ENCODE measurements at places on chromosomes 1 and 21.

- DNase-seq = no peak
Observed at GRCh38 chr1:165631342-165632151, 513 bp downstream of the MGST3 start.

DNA sequence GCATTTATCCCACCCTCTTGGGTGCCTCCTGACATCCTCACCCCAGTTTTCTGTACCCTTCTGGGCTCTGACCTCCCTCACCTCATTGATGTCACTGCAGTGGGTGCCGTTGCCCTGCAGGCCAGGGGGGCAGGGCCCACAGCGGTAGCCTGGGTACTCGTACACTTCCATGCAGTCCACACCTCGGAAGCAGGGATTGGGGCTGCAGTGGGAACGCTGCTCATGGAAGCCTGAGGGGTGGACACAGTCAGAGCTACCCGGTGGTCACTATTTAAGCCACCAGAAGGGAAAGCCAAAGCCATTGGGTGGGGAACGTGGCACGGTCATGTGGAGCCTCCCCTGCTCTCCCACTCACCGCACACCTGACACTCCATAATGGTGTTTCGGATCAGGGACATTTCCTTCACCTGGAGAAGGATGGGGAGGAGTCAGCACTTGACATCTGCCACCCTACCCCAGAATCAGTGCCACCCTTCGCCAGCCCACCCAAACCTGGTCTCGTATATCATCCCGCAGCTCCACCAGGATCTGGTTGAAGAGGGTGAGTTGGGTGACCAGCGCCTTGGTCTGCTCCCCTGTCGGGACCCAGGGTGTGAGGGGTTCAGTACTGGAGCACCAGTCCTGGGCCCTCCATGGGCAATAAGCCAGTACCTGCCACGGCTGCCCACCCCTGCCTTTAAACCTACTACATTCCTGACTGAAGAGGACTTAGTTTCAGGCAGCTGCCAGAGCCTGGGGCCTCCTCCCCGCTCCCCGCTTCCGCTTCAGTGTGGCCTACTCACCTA lies 4.8 kb downstream of the THBS3 start:
- no peak for DNase-seq

GRCh38 chr1:151054971-151055547 lies 4.4 kb downstream of the CDC42SE1 start:
- DNase-seq = no peak

GRCh38 chr1:46642115-46642680 lies 25.6 kb upstream of the MOB3C start:
- DNase-seq = no peak

DNA sequence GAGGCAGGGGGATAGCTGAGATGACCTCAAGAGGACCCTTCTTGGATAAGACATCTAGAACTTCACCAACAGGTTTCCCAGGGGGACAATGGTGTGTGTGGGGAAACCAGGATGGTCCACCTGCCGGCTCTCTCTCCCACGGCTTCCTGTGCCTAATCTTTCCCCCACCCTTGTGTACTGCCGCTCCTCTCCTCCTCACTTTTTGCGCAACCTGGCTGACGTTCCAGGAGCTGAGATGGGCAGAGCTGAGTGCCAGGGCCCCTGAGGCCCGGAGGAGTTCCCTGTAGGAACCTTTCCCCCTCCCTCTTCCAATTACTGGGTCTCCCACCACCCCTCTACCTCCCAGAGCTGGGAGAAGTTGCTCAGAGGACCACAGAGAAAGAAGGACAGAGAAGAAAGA lies 6.9 kb downstream of the SLC26A9 start:
- no peak for DNase-seq

DNA sequence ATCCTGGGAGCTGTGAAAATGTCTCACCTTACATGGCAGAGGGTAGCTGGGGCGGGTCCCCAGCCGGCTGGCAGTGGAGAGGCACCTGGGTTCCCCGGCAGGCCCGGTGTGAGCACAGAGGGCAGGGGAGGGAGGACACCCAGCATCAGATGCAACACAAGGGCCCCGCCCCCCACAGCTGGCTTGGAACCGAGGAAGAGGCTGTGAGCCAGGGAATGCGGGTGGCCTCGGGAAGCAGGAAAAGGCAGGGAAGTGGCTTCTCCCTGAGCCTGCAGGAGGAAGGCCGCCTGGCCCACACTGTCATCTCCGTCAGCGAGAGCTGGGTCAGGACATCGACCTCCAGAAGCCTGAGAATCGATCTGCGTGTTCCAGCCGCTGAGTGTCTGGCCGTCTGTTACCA lies 87.3 kb downstream of the SIK1 start:
- no peak for DNase-seq

- DNase-seq = no peak
Observed at GRCh38 chr1:208142590-208143382, 101.4 kb downstream of the PLXNA2 start.

DNA sequence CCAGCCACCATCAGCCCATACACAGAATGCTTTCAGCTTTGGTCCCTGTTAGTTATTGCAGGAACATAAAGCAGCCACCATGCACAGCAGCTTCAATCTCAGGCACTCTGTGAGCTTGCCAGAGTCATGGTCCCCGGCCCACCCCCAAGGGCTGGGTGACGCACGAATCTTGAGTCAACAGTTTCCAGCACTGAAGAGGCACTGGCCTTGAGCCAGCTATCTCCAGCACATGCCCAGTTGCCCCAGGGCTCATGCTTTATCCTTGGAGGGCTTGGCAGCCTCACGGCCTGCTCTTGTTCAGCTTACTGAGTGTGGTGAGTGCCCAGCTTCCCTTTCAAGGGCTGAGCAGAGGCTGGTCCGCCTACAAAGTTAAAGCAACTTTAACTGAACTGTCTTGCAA lies 200.7 kb upstream of the RAB4A start:
- no peak for DNase-seq

GRCh38 chr1:177427811-177428210 lies 257.1 kb downstream of the BRINP2 start:
- DNase-seq = no peak

DNA sequence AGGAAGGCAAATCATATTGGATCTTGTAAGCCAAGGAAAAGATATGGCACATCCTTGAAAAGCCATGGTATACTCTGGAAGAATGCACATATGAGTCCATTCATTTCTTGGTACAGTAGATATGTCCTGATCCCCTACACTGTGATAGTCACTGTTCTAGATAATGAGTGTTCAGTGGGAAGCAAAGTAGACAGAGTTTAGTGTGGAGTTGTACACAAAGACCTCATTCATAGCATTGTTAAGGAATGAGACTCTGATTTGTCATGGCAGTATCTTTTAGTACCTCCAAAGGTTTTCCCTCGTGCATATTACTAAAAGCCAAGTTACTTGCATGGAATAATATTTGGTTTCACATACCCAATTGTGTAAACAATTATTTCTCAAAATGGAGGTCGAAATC lies 204.7 kb downstream of the NFIA start:
- no peak for DNase-seq

GRCh38 chr1:38940339-38941047 lies 1.1 kb downstream of the RHBDL2 start:
- DNase-seq = no peak

DNA sequence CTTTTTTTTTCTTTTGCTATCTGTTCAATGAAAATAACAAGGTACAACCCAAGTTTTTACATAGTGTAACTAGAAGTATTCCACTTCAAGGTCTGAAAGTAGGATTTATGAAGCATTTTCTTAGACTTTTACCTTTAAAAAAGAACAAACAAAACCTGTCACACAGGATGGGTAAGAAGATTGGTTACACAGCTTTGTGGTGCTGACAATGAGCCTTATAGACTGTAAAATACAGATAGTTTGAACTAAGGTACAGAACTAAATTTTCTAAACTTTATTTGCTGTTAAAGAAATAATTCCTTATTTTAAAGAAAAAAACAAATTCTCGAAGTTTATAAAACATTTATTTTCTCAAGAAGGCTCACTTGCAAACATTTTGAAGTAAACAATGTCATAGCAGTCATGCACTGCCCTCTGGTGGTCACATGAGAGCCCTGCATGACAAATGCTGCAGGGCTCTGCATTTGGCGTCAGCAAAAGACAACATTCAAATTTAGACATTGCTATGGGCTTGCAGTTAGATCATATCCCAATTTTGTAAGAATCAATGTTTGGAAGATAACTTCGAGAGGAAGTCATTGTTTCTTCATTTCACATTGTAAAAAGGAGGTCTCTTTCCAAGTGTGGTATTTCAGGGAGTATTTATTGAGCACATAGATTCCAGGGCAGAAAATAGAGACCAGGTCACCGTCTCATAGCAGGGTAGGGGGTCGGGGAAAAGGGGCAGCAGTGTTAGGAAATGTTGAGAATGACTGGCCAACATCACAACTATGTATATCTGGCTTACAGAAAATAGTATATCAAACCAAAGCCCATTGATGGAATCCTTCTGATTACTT lies 115.3 kb upstream of the FMN2 start:
- DNase-seq = no peak

DNA sequence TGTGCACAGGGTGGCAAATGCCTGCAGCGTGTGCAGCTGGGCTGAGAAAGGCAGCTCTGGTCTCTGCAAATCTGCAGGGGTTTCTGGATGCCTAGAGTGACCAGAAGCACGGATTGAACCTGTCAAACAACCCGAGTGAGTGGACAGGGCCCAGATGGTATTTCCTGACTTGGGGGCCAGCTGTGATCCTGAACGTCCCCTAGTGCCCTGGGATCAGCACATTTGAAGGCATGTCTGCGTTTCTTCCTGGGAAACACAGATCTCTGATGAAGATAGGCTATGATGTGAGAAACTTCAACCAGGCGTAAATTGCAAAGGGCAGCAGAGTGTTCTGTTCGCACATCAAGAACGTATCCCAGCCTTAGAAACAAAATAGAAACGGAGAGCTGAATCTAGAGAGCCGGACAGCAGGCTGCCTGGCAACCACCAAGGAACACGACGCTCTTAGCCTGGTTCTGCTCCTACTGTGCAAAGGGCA lies 163.1 kb downstream of the KCNJ6 start:
- DNase-seq = no peak

DNA sequence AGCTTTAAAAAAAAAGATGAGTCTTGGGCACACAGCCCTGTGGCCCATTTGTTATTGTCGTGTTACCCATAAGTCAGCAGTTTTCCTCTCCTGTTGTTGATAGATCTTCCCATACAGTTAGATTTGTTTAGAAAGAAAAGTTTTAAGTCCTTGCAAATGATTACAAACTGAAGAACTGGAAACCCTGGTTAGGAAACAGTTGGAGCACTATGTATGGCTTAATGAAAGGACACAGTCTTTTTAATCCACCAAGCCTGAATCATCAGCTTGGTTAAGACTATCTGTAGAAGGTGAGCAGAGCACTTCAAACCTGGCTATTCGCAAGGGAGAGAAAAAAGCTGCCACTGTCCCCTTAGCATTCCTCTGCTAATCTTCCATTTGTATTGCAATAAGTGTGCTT lies 241.0 kb downstream of the DISC1 start:
- no peak for DNase-seq

DNA sequence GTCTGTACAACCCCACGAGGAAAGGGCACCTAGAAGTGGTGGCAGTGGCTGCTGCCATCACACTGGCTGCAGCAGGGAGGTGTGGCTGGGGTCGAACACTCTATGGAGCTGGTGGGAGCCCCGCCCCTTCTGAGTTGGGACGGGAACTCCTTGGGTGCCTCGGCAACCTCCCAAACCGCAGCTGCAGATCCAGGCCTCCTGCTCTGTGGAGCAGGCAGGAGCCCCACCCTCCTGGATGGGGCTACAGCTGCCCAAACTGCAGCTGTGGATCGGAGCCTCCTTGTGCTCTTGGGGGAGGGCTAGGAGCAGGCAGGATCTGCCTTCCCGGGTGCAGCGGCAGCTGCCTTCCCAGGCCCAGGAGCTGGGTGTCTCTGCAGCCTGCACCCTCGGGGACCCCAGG lies 38.9 kb upstream of the TARDBP start:
- no peak for DNase-seq

GRCh38 chr1:92459871-92460320 lies 26.8 kb downstream of the GFI1 start:
- DNase-seq = no peak

DNA sequence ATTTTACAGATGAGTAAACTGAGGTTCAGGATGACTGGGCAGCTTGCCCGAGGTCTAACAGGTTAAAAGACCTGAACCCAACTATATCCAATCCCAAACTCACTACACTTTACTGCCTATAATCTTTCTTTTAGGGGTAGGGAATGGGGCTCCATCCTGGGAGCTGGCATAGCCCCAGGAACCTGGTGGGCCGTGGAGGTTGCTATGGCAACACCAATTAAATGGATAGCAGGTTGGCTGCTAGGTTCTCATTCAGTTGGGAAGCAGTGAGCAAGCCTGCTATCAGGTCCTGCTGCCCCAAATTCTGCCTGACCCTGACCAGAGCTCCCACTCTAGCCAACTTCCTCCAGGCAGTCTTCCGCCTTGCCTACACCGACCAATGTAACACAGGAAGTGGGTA lies 40.9 kb downstream of the LRP8 start:
- no peak for DNase-seq

DNA sequence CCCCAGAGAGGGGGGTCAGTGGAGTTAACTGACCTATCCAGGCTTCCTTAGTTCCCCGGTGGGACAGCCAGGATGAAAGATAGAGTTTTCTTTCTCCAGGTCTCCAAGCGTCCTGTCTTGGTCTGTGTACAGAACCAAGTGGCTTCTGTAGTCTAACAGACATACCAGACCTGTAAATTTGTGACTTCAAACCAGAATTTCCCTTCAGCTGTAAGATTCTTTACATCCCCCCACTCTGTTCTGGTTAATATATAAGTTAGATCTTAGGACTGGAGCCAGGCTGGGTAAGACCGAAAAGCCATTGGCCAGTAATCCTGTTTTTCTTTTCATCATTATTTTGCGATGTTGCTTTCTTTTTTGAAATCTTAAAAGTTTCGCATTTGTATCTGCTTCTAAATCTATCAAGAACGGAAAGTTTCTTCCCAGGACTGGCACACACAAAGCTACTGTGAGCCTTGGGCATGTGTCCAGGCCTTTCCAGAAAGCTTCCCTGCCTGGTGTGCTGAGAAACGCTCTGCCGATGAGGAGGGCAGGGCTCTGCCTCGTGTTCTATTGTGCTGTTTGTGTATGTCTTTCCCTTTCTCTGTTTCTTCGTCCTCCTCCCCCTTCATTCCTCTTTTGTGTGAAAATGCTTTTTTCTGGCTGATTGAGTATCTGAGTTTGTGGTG lies 72.3 kb downstream of the RGL1 start:
- DNase-seq = no peak

DNA sequence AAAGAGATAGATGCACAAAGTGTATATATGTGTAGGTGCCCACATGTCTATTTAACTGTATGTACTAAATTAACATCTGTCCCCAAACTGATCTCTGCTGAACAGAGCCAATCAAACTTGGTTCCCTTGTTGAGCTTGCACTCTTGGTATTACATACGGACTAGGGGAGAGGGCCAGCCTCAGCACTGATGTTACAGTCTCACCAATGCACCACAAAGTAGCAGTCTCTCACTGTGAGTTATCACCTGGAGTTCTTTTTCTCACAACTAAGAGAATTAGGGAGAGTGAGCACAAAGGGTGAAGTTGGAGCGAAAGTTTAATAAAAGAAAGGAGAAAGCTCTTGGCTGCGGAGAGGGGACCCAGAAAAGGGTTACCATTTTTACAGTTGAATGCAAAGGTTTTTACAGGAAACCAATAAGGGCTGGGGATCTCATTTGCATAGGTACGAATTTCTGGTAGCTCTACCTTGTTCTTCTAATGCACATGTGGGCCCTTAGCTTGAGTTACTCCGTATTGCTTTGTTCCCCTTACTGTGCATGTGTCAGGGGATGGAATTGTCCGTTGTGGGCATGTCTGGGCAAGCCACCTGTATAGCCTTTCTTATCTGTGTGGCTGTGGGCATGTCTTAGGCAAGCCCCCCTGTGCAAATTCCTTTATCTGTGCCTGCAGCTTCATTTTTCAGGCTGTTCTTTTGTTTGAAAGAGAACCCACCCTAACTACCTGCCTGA lies 13.3 kb upstream of the CHI3L2 start:
- DNase-seq = no peak

GRCh38 chr1:100353988-100354387 lies 1.7 kb downstream of the CDC14A start:
- no peak for DNase-seq

Data from NCI-H187 treated with DMSO at 0.1 percent for 48 hours (cell line).